Aorta (tissue), 5 donors: ENCODE measurements at places on chromosomes 6 and 20. TPM values are rescaled to one million over a fixed set of nuclear protein-coding genes. Genes with fewer than 3 reads are reported as not detected.

LST1 gene
- total RNA-seq = 24.6 TPM

GPX6 gene
- not detected for total RNA-seq

CGA gene
- total RNA-seq = not detected

ANKRD66 gene
- total RNA-seq = not detected

RCAN2 gene
- 87.3 TPM for total RNA-seq

EGFL8 gene
- total RNA-seq = 38.8 TPM

DNA sequence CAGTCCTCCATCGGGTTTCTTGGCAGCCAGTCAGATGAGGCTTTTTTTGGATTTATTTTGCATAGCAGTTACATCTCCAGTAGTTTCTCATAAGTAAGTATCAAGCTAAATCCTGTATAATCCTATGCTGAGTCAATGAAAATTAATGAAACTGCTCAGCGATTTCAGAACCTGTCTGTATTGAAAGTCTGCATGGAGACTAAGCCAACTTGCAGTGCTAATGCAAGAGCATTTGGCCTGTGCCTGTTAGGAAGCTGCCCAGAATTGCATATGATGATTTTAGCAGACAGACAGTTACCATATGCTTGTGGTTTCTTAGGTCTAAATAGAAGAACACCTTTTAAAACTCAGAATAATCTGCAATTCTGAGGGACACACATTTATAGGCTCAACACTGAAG is 25.2 kb upstream of the LRRN4 start:
- no peak overlapping the region for H3K27ac ChIP-seq
- no peak for DNase-seq
- no peak overlapping the region for H3K4me3 ChIP-seq
- no peaks in the 10 kb centered on the region for H3K4me1 ChIP-seq

- no peaks in the 10 kb centered on the region for H3K36me3 ChIP-seq
- no peak overlapping the region for H3K27ac ChIP-seq
These were observed 8.1 kb downstream of the TLDC2 start for GRCh38 chr20:36883977-36884535.

GRCh38 chr6:147653631-147654030 is 145.1 kb downstream of the SAMD5 start:
- DNase-seq = no peak
- no peak overlapping the region for H3K27ac ChIP-seq
- no peaks in the 10 kb centered on the region for H3K4me1 ChIP-seq
- H3K27me3 ChIP-seq = no peaks in the 10 kb centered on the region
- no peak overlapping the region for H3K4me3 ChIP-seq

DNA sequence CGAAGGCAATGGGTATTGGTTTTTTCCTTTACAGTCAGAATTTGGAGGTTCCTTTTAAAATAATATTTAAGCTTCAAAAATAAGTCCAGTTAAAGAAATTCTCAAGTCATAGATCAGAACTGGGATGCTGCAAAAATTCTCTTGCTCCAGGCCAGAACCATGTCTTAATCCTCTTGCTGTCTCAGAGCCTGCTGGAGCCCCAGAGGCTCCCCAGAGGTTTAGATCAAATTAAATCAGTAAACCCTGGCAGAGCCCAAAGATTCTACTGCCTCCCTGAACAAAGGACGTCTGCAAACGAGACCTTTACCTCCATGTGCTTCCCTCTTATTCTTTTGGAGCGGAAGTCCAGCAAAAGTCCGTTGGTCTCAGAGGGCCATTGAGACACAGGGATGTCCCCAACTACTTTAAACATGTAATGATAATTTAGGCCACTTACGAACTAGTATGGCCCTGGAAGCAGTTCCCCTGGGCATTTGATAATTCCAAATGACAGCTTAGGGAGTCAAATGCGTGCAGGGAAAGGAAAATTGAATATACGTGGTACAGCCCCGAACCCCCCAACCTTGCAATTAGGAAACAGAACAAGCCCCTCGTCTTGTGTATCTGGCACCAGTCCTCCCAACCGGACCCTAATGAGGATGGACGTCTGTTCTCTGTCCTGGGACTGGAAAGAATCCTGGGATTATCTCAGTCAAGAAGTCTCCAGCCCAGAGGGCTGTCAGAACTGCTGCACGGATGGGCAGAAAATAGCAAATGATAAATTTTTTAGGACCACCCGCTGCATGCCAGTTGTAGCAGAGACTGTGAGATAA is 31.5 kb downstream of the SULF2 start:
- H3K36me3 ChIP-seq = no peaks in the 10 kb centered on the region
- no peak for DNase-seq
- H3K27me3 ChIP-seq = no peaks in the 10 kb centered on the region
- H3K27ac ChIP-seq = no peak overlapping the region
- H3K4me1 ChIP-seq = no peaks in the 10 kb centered on the region
- H3K4me3 ChIP-seq = no peak overlapping the region

DNA sequence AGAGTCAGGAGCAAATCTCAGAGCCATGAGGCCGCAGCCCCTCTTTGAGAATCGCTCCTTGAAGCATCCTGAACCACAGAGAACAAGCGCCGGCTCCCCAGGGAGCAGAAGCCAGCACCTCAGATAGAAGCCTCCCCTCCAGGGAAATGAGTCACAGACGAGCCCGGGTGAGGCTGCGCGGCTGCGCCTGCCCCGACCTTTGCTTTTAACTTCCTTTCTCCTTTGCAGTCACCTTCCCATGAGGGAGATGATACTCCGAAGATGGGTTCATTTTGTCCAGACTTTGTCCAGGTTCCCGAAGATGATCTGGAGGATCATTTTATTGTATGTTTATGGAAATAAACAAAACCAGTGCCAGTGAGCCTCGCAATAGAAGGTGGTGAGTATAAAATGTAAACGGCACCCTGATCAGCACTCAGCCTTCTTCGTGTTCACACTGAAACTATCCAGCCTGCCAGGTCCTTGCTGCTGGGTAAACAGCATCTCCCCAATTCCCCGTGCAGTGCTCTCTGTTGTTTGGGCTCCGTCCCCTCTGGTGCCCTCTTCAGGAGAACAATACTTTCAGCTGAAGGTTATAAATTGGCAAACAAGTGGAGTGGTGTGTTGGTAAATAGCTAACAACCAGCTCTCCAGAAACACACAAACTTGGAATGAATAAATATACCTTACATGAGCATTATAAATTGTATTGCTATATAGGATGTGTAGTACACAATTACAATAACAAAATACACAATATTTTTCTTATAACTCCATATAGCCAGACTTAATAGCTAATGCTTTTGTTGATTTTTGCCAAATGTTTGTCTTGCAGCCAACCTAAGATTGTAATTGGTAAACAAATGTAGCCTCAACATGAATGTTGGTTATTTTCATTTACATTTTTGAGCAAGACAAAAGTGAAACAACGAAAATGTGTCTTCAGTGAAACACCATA is 41.4 kb upstream of the TMEM181 start:
- H3K4me1 ChIP-seq = no peaks in the 10 kb centered on the region
- no peak overlapping the region for H3K27ac ChIP-seq
- H3K4me3 ChIP-seq = no peak overlapping the region
- no peak for DNase-seq
- no peaks in the 10 kb centered on the region for H3K27me3 ChIP-seq

- H3K4me1 ChIP-seq = no peaks in the 10 kb centered on the region
- H3K4me3 ChIP-seq = no peak overlapping the region
- DNase-seq = no peak
- H3K27me3 ChIP-seq = no peaks in the 10 kb centered on the region
- H3K36me3 ChIP-seq = no peaks in the 10 kb centered on the region
These were observed 90.9 kb downstream of the SPTLC3 start for GRCh38 chr20:13099676-13100075.

DNA sequence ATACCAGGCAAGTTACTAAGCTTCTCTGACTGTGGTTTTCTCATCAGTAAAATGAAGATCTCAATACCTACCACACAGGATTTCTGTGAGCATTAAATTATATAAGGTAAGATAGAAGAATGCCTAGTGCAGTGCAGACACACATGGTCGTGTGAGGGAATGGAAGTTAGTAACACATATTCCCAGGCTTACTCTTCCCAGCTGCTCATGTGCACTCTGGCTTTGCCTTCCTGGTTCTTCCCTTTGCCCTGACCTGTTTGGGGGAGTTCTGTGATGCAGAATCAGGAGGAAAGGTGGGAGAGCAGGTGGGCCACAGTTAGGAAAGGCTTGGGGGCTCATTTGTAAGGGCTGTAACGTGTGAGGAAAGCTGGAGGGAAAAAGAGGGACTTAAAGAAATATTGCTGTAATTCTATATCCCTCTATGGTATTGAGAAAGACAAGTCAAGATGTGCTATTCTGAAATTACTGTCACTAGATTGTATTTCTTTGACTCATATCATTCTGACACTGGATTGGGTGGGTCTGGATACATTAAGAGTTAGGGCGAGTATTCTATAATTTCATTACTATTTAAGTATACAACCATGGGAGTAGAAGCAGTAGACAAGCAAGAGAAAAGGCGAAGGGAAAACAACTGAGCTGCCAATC is 47.7 kb downstream of the FYN start:
- H3K36me3 ChIP-seq = no peaks in the 10 kb centered on the region
- H3K27me3 ChIP-seq = no peaks in the 10 kb centered on the region
- H3K4me1 ChIP-seq = no peaks in the 10 kb centered on the region
- H3K27ac ChIP-seq = no peak overlapping the region

- H3K36me3 ChIP-seq = no peaks in the 10 kb centered on the region
- H3K27me3 ChIP-seq = no peaks in the 10 kb centered on the region
- DNase-seq = no peak
- H3K4me1 ChIP-seq = no peaks in the 10 kb centered on the region
- H3K27ac ChIP-seq = no peak overlapping the region
These were observed 24.0 kb downstream of the MAPK13 start for GRCh38 chr6:36154286-36154685.

- H3K36me3 ChIP-seq = no peaks in the 10 kb centered on the region
- no peak overlapping the region for H3K4me3 ChIP-seq
- H3K27me3 ChIP-seq = no peaks in the 10 kb centered on the region
- H3K4me1 ChIP-seq = peaks cover 2% of the 10 kb centered on the region
- no peak overlapping the region for H3K27ac ChIP-seq
These were observed 20.3 kb upstream of the ABT1 start for GRCh38 chr6:26576407-26576843.
